ENCODE measurements at places on chromosomes 7 and 10.
A peak's percentile ranks its signal among the peaks of the same experiment; 100 is the strongest.

DNA sequence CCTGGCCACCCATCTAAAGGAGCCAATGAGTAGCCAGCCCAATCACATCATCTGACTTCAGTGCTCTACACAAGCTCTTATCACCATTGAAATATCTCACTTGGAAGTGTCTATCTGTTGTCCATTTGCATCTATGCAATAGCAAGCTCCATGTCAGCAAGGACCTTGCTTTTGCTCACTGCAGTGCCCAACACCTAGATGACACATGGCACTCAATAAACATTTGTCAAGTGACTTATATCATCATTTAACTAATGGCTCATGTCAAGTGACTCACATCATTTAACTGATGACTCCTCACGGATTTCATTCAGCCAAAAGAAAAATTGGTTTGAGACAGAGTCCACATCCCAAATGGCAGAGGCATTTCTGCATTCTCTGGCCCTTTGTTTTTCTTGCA, 92.9 kb upstream of the ADAM12 start:
- no peak for DNase-seq
- H3K27me3 ChIP-seq, result no peaks in the 10 kb centered on the region
- no peak overlapping the region for H3K4me3 ChIP-seq
- H3K27ac ChIP-seq, result no peak overlapping the region
- H3K36me3 ChIP-seq, result no peaks in the 10 kb centered on the region
- no peaks in the 10 kb centered on the region for H3K4me1 ChIP-seq

- no peaks in the 10 kb centered on the region for H3K36me3 ChIP-seq
- H3K27ac ChIP-seq, result no peak overlapping the region
- no peak overlapping the region for H3K4me3 ChIP-seq
- H3K27me3 ChIP-seq, result no peaks in the 10 kb centered on the region
Measured at GRCh38 chr7:3673524-3673923, 372.5 kb downstream of the SDK1 start.

DNA sequence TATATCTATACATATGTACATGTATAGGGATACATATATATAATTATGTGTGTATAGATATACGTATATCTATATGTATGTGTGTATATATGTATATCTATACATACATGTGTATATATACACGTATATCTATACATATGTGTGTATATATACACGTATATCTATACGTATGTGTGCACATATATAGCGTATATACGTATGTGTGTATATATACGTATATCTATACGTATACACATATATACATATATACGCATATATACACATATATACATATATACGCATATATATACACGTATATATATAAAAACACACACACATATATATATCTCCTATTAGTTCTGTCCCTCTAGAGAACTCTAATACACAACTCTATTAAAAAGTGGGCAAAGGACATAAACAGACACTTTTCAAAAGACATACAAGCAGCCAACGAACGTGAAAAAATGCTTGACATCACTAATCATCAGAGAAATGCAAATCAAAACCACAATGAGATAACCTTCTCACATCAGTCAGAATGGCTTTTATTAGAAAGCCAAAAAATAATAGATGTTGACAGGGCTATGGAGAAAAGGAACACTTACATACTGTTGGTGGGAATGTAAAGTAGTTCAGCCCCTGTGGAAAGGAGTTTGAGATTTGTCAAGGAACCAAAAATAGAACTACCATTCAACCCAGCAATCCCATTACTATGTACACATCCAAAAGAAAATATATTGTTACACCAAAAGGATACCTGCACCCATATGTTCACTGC, 22.0 kb upstream of the TMEM120A start:
- DNase-seq, result no peak
- H3K27me3 ChIP-seq, result no peaks in the 10 kb centered on the region
- no peaks in the 10 kb centered on the region for H3K4me1 ChIP-seq
- no peak overlapping the region for H3K27ac ChIP-seq
- H3K4me3 ChIP-seq, result no peak overlapping the region
- H3K36me3 ChIP-seq, result peaks cover 13% of the 10 kb centered on the region

DNA sequence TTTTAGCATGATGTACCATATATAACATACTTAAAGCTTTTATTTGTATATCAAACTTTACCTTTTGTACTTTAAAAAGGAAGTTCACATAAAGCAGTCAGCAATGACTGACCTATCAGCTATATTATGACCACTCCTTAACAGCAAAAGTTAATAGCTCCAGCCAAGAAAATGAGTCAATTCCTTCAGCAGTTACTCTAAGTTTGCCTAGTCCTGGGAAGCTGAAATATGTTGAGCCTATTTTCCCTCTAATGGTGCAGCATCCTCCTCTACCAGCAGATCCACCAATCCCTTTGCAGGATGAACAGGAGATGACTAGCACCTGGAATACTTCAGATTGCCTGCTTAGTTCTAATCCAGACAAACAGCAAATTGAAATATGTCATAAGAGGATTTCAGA, 64.2 kb downstream of the CUL2 start:
- H3K27ac ChIP-seq, result peak overlapping the region; percentile 62
- no peak for DNase-seq
- H3K36me3 ChIP-seq, result peaks cover 86% of the 10 kb centered on the region
- no peak overlapping the region for H3K4me3 ChIP-seq

DNA sequence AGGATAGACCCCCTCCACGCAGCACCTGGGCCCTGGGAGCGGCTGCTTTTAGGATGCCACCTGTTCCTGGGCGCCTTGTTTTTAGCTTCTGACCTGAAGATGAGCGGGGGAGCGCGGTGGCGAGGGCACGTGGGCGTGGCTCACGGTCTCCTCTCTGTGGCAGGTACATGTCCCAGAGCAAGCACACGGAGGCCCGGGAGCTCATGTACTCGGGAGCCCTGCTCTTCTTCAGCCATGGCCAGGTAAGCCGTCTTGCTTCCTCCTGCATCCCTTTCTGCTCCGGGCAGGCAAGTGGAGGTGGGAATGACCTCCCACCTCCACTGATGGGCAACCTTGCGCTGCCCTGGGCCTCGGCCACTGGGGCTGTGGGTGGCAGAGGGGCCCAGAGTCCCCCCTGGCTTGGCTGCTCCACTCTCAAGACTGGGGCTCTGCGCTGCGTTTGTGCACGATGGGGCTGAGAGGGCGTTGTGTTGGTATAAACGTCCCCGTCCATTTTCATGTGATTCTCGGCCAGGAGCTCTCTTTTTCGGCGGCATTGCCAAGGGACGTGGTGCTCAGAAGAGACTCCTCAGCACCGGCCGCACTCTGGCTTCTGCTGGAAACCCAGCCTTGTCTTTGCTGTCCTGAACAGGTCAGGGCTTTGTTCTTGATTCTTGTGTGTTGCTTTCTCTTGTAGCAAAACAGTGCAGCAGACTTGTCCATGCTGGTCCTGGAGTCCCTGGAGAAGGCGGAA, 9.7 kb downstream of the GET4 start:
- H3K27me3 ChIP-seq, result no peaks in the 10 kb centered on the region
- no peaks in the 10 kb centered on the region for H3K4me1 ChIP-seq
- DNase-seq, result peak; percentile 60
- no peak overlapping the region for H3K27ac ChIP-seq

- peak; percentile 71 for DNase-seq
- H3K36me3 ChIP-seq, result no peaks in the 10 kb centered on the region
- peak overlapping the region; percentile 99 for H3K27ac ChIP-seq
- H3K4me3 ChIP-seq, result no peak overlapping the region
Measured at GRCh38 chr7:43569424-43569823, 13.5 kb upstream of the STK17A start.

GRCh38 chr7:101212014-101212413, 5.4 kb downstream of the PLOD3 start:
- H3K4me1 ChIP-seq, result no peaks in the 10 kb centered on the region
- H3K4me3 ChIP-seq, result no peak overlapping the region
- no peaks in the 10 kb centered on the region for H3K27me3 ChIP-seq
- peaks cover 53% of the 10 kb centered on the region for H3K36me3 ChIP-seq
- H3K27ac ChIP-seq, result no peak overlapping the region
- DNase-seq, result no peak

DNA sequence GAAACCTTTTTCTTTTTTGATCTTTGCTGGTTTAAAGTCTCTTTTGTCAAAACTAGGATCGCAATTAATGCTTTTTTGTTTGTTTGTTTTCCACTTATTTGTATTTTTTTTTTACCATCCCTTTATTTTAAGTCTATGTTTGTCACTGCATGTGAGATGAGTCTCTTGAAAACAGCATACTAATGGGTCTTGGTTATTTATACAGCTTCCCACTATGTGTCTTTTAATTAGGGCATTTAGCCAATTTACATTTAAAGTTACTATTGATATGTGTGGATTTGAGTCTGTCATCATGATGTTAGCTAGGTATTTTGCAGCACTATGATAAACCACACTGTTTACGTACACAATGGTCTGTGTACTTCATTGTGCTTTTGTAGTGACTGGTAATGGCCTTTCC, 34.7 kb upstream of the PPP1R3A start:
- H3K36me3 ChIP-seq, result no peaks in the 10 kb centered on the region
- H3K27me3 ChIP-seq, result no peaks in the 10 kb centered on the region
- H3K4me1 ChIP-seq, result no peaks in the 10 kb centered on the region

DNA sequence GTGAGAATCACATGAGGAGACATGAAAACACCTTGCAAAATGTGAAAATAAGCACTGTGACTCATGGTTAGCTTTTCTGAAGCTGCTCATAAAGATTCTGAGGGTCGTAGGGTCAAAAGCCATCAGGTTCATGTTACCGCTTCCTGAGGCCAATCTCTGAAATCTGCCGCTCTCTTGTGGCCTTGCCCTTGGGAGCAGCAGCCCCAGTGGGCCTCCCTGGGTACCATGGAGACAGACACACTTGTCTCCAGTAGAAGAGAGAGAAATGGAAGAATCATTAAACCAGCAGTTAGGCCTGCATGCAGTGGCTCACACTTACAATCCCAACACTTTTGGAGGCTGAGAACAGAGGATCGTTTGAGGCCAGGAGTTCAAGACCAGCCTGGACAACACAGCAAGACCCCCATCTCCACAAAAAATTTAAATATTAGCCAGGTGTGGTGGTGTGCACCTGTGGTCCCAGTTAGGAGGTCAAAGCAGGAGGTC, 42.8 kb downstream of the NIPSNAP2 start:
- H3K4me3 ChIP-seq, result no peak overlapping the region
- no peak for DNase-seq
- H3K27me3 ChIP-seq, result no peaks in the 10 kb centered on the region
- peaks cover 19% of the 10 kb centered on the region for H3K4me1 ChIP-seq
- H3K36me3 ChIP-seq, result peaks cover 9% of the 10 kb centered on the region

- H3K4me1 ChIP-seq, result no peaks in the 10 kb centered on the region
- H3K27me3 ChIP-seq, result no peaks in the 10 kb centered on the region
- H3K27ac ChIP-seq, result no peak overlapping the region
- no peak for DNase-seq
- H3K36me3 ChIP-seq, result no peaks in the 10 kb centered on the region
Measured at GRCh38 chr10:20133669-20134189, 317.5 kb downstream of the PLXDC2 start.

DNA sequence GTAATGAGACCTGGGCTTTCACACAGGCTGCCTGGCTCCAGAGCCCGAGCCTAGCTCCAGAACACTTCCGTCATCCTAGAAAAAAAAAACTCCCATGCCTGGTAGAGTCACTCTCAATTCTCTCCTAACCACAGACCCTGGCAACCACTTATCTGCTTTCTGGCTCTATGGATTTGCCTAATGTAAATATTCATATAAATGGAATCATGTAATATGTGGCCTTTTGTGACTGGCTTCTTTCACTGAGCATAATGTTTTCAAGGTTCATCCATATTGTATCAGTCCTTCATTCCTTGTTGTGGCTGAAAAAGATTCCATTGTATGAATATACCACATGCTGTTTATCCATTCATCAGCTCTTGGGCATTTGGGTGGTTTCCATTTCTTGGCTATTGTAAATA, 167.7 kb upstream of the MKLN1 start:
- H3K4me3 ChIP-seq, result no peak overlapping the region
- H3K27me3 ChIP-seq, result no peaks in the 10 kb centered on the region
- no peaks in the 10 kb centered on the region for H3K36me3 ChIP-seq

DNA sequence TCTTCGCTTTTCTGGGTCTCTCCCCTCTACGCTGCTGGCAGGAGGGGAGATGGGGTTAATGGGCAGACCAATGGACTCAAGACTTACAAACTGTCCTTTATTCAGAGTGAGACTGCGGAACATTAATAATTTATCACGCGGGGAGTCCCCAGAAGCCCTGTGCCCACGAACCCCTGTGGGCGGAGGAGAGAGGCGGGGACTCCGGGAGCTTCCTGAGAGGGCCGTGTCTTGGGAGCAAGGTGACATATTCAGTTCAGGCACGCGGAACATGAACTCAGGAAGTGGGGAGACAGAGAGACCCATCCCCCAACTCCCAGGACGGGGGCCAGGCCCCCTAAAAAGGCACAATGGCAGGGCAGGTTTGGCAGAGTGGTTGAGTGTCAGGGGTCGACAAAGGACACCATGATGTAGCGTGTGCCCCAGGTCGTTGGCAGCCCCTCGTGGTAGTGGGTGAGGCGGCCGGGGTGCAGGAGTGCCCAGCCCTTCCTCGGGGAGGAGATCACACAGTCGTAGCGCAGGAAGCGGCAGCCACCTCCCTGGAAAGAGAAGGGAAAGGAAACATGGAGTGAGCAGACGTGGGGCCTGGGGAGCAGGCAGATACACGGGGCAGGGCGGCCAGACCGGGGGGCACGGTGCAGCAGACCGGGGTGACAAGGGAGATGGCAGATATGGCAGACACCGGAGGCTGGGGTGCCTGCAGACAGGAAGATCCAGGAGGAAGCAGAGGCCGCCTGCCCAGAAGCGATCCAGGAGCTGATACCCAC, 5.2 kb upstream of the MOGAT3 start:
- H3K4me3 ChIP-seq, result no peak overlapping the region
- peaks cover 14% of the 10 kb centered on the region for H3K27me3 ChIP-seq
- no peak for DNase-seq
- H3K4me1 ChIP-seq, result no peaks in the 10 kb centered on the region

DNA sequence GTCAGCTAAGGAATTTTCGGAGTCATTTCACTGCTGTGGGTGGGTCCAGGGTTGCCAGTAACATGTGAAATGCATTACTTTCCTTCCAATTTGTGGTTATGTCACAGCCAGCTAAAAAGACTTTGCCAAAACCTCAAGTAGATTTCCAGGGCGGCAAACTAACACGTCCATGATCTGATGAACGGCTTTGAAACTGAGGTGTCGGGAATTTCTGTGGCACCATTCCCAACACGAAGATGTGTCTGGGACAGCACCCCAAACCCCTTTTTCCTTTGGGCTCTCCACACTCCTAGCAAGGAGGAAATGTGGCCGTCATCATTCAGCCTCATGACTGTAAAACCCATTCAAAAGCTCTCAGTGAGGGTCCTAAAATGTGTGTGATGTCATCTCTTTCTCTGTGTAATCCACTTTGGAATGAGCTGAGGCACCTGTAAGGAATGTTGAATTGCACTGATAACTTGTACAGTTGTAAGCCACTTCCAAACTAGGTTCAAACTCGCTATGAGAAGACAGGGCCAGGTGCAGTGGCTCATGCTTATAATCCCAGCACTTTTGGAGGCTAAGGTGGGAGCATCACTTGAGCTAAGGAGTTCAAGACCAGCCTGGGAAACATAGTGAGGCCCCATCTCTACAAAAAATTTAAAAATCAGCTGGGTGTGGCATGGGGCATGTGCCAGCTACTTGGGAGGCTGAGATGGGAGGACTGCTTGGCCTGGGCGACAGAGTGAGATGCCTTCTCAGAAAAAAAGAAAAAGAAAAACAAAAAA, 146.1 kb upstream of the FRMD4A start:
- H3K27me3 ChIP-seq, result no peaks in the 10 kb centered on the region
- H3K27ac ChIP-seq, result no peak overlapping the region

Data from RWPE2 (cell line).